ENCODE measurements at places on chromosomes 2 and 18.
A peak's percentile ranks its signal among the peaks of the same experiment; 100 is the strongest.

DNA sequence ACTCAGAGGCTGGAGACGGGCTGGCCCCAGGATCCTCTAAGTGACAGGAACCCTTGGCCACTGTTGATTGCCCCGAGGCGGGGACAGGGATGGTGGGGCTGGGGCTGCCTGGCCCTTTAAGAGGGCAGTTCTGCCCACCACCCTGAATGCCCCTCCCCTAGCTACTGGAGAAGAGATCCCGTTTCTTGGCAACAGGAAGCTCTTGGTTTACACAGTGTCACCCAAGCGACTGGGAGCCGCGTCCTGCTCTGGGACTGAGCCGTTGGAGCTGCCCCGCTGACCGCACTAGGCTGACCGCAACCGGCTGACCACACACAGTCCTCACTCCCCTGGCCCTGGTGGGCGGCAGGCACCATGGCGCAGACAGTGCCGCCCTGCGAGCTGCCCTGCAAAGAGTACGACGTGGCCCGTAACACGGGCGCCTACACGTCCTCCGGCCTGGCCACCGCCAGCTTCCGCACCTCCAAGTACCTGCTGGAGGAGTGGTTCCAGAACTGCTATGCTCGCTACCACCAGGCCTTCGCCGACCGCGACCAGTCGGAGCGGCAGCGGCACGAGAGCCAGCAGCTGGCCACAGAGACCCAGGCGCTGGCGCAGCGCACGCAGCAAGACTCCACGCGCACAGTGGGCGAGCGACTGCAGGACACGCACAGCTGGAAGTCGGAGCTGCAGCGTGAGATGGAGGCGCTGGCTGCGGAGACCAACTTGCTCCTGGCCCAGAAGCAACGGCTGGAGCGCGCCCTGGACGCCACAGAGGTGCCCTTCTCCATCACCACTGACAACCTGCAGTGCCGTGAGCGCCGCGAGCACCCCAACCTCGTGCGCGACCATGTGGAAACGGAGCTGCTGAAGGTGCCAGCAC, at the start of gene TEKT4:
TEKT4 (plus strand) TSS at position 205 of the 862 bp plus-strand sequence; CDS start at position 355, 150 bp downstream.
- DNase-seq: no peak

GRCh38 chr2:34123996-34124785, 525.1 kb upstream of the FAM98A start:
- no peak for DNase-seq

DNA sequence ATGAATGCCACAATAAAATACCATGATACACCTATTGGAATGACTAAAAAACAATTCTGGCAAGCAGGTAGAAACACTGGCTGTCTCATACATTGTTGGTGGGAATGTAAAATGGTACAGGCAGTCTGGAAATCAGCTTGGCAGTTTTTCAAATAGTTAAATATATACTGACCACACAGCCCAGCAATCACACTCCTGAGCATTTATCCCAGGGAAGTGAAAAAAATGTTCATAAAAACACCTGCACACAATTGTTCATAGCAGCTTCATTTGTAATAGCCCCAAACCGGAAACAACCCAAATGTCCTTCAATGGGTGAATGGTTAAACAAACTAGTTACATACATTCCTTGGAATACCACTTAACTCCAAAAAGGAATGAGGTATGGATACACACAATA, 137.2 kb downstream of the TFCP2L1 start:
- no peak for DNase-seq

DNA sequence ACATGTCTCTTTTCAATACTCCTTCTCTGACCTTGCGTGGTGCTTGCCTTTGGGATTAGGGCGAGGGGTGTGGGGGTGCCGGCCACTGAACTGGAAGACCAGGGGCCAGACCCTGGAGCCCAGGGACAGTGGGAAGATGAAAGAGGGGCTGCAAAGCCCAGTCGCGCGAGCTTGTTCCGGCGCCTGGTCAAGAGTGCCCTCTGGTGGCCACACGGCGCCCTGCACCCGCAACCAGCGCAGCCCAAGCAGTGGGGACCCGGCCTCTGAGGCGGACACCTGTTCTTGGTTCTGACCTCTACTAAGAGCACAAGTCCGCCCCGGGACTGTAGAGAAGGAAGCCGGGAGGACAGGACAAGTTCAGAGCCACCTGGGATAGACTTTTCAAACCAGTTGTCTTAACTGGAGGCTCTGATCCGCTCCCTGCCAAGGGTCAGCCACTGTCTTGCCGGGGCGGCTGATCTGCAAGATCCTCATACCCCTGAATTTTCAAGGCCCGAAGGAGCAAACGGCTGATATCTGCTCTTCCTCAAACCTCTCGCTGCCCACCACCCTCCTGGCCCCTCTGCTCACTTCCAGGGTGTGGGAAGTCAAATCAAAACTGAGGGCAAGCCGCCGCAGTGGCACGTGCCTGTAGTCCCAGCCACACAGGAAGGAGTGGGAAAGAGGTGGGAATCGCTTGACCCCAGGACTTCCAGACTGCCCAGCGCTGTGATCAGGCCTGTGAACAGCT, 14.9 kb upstream of the MSH6 start:
- DNase-seq: peak; percentile 79

- no peak for DNase-seq
These were observed 8.2 kb downstream of the IGFBP5 start for GRCh38 chr2:216687111-216687510.

GRCh38 chr2:167783261-167784083, 463.9 kb downstream of the STK39 start:
- no peak for DNase-seq

DNA sequence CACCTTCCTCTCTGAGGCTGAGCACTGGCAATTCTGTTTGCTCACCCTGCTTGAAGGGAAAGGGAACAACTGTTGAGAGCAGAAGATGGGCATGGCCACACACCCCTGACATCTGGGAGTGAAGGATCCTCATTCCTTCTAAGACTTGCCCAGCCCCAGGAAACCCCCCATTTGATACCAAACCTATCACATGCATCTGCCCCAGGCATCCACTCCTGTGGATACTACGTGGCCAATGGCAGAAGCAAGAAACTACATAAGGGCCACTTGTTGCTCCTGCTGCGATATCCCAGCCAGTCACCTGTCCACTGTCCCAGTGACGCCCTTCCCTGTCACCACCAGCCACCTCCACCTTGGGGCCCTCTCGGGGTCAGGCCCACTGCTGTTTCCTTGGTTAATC, 185.2 kb downstream of the SMAD2 start:
- no peak for DNase-seq

DNA sequence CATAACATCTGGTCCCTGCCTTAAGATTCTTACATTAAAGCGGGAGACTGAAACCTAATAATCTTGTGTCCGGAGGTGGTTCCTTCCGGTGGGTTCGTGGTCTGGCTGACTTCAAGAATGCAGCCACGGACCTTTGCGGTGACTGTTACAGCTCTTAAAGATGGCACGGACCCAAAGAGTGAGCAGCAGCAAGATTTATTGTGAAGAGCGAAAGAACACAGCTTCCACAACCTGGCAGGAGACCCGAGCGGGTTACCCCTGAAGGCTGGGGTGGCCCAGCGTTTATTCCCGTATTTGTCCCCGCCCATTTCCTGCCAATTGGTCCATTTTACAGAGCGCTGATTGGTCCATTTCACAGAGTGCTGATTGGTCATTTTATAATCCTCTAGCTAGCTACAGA, 122.3 kb upstream of the SIX2 start:
- DNase-seq: no peak

- peak; percentile 89 for DNase-seq
These were observed 6.0 kb upstream of the INPP5D start for GRCh38 chr2:233053928-233054784.

DNA sequence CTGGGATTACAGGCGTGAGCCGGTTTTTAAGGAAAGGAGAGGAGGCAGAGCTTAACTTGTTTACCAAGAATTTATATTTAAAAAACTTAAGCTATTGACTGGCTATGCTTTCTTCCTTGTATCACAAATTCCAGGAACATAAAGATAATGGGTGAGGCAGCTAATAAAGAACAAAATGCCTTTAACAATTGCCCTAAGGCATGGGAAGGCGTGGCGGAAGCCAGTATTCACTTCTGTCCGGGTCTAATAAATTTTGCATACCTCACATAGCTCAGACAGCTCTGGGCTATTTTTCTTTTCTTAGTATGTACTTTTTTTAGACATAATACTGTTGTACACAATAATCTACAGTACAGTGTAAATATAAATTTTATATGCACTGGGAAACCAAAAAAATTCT, 1.0 kb upstream of the LDAH start:
- no peak for DNase-seq

- no peak for DNase-seq
These were observed 252.9 kb downstream of the CLIP4 start for GRCh38 chr2:29367986-29368658.

GRCh38 chr2:142967060-142967459, 89.6 kb downstream of the KYNU start:
- no peak for DNase-seq

GRCh38 chr2:58146707-58147106, 94.4 kb downstream of the FANCL start:
- DNase-seq: no peak

GRCh38 chr2:108988796-108989713, at the start of gene EDAR:
Gene EDAR (minus strand): TSS chr2:108989220. CDS start chr2:108931014, 58,206 bp downstream.
- DNase-seq: peak; percentile 63

GRCh38 chr2:187055463-187055862, 206.5 kb upstream of the ZSWIM2 start:
- no peak for DNase-seq

DNA sequence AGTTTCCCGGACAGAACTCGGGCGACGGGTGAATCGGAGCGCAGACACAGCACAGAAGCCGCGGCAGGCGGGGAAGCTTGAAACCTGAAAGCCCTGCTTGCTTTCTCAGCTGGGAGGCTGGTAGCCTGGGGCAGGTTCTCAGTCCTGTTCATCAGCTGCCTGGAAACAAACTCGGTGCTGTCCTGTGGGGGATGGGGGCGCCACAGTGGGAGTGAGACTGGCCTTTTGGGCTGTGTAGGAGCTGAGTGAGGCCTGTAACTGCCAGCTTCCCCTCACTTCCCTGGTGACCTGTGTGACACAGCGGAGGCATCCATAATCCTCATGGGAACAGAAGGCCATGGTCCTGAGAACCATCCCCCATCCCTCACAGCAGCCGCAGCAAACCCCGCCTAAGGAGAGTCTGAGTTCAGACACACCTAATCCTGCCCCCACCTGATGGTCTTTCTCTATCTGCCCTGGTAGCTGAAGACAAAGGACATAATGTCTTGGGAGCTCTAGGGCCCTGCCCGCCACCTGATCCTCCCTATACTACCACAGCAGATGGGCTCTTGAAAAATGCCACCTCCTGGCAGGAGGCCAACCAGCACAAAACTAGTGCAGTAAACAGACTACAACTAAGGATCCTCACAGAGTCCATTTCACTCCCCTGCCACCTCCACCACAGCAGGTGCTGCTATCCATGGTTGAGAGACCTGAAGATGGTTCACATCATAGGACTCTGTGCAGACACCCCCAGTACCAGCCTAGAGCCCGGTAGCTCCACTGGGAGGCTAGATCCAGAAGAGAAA, 52.7 kb upstream of the LDLRAD4 start:
- no peak for DNase-seq

DNA sequence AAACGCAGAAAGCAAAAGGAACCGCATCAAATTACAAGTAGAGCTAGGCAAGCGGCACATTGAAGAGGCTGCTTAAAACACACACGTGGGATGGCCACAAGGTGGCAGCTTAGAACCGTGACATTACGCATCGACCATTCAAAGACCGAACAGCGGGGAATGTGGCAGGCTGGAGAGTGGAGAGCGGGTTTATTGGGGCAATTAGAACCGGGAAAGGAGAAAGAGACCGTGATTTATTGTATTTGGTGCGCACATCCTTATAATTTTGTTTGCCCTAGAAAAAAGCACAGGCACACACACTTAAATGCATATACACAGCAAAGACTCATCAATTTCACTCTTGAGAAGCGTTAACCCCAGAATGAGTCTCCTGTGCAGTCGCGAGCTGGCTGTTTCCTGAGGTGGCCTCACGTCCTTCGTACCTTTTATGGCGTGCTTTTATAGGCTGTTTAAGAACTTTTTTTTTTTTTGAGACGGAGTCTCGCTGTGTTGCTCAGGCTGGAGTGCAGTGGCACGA, 31.7 kb upstream of the MEP1B start:
- DNase-seq: peak; percentile 77

GRCh38 chr2:27070653-27071276, 689 bp downstream of the OST4 start:
- DNase-seq: no peak

DNA sequence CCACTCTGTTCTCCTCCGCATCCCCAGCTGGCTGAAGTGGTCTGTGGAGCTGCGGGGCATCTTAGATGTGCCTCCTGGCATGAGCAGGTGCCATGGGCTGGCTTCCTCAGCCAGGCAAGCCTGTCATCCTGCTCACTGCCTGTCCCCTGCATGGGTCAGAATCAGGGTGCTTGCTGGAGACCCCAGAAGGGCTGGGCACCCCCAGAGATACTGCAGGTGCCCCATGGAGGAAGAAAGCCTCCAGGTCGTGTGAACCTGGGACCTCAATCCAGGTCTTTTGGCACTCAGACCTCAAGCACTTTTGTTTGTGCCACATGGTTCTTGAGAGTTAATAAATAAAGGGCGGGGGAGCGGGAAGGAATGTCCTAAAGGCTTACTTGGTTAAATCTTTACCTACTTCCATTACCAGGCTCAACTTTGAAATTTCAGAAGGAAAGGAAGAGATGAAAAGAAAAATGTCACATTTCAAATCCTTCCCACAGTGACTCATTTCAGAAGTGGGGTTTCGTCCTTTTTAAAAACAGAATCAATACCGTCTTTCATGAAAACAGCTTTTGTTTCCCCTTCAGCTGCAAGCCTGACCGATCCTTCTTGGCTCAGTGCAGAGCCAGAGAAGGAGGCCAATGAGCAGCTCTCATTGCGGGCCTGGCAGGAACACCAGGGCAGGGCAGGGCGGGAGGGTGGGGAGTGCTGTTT, 69.9 kb downstream of the RHOB start:
- peak; percentile 71 for DNase-seq

- DNase-seq: no peak
These were observed 82.3 kb downstream of the FBXO15 start for GRCh38 chr18:74065366-74065765.

DNA sequence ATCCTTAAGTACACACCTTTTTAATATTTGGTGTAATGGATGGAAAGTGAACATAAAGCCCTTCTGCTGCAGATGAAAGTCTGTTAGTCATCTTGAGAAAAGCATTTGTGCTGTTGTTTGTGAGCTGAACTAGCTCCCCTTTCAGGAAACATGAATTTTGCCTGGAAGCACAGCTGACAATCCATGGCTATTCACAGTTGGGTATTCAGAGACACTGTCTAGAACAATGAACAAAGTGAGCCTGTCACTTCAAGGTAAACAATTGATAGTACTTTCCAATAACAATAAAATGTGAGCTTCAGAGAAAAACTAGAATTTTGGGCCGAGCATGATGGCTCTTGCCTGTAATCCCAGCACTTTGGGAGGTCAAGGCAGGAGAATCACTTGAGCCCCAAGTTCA, 6.8 kb upstream of the EFHD1 start:
- no peak for DNase-seq

DNA sequence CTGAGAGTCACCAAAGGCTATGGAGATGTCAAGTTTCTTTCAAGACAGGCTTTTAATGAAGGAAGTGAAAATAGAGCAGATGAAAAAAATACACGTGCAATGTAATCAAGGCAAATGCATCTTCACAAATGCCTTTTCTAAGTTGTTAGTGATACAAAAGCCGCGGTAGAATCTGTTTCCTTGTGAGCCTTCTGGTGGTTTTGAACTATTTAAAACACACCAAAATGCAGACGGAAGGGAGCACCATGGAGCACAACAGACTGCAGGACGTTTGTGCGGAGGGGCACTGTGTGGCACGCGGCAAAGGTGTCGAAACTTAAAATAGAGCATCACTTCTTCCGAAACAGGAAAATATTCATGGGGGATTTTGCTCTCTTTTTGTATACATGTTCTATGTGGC, 65.0 kb upstream of the BOD1L2 start:
- DNase-seq: no peak
